ENCODE measurements at places on chromosomes 7 and 10.
A peak's percentile ranks its signal among the peaks of the same experiment; 100 is the strongest.

DNA sequence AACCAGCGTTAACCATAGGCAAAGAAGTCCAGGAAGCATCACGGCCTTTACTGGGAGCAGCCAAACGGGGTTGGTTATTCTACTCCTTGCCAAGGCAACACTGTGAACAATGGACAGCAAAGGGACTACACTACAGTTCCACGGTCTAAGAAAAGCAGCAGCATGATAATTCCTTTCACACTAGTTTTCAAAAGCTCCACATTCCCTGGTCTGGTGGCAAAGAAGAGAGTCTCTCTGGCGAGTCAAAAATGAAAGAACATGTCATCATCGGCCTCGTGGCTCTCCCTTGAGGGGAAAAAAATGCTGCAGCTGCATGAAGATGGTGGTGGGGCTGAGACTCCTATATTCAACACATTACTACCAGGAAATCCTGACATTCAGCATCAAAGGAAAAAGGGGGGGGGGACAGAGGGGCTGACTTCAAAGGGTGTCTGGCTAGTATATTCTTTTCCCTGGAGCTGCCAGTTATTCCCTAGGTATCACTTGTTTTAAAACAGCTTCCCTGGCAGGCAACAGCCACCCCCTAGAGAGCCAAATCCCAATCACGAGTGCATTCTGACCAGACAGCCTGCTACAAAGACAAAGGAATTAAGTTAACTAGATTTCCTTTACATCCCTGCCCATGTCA is 49.1 kb downstream of the SLC37A3 start:
- DNase-seq = peak; percentile 43

- DNase-seq = no peak
Measured at GRCh38 chr7:138478499-138478908, 18.4 kb downstream of the TRIM24 start.

DNA sequence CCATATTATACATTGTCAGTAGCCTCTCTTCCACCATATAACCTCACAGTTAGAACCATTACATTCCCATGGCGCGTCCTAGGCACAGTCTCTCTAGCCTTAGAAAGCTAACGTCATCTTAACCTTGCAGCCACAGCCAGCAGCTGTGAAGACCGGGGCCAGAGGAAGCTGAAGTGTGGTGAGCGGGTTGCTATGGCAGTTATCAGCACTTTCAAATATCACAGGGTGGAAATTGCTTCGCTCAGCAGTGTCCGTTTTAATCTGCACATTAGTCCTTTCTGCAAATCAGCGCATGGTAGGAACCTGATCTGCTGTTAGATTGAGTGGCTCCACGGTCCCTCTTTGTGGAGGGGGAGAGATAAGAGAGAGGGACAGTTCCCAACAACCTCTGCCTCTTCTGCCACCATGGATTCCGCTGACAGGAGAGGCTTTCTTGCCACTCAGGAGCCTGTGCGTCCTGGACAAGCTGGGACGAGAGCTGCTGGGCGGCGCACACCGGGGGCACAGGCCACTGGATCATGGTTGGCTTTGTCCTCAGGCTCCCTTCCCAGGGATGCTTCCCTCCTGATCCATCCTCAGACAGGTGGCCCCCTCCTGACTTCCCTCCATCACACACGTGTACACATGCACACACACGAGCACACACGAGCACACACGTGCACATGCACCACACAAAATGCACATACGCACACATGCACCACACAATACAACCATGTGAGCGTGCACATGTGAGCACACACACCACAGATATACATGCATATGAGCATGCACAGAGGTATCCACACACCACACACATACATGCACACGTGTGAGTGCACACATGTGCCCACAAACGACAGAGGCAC is 93.8 kb downstream of the WDR37 start:
- DNase-seq = no peak

DNA sequence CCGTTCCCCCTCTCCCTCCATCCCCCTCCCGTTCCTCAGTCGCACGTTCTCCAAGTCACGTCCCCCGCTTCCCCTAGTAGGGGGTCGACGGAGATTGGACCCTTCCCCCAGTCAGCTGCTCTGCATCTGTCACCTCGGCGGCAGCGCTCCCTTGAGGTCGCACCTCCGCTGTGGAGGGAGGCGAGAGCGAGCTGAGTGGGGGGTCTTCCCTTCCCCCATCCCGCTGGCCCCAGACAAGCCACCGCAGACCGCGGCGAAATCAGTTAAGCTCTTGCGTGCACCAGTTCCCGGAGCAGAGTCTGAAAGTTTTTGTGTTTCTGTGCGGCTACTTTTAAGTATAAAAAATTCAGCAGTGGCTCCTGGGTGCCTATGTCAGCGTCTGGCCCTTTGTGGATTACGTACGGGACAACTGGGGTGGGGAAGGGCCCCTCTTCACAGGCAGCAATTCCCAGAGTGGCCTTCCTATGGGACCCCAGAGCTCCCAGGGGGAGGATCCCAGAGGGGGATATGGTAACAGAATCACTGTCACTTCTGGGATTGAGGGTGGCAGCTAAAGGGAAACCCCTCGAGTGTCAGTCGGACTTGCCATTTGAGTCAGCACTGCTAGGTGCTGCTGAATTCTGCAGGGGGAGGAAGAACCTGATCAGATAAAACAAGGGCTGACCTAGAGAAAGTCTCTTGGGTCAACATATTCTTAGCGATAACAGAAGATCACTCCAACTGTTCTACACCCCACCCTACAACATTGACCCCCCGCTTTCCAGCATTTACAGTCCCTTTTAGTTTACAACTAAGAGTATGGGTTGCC is 12.5 kb upstream of the DDIT4 start:
- DNase-seq = peak; percentile 42

DNA sequence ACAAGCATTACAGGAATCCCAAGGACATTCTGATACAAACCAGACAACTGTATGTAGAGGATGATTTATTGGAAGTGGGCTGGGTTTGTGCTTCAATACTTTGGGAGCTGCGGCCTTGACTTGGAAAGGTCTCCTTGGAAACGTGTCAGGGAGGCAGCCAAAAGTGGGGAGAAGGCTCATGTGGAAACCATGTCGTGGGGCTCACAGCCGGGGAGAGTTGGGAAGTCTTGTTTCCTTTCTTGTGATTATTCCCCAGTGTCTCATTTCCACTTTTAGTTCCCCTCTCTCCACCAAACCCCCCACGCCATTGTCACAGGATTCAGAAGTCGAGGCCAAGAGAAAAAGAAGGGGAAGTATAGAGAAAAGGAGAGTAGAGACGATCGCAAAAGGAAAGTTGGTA is 53.9 kb upstream of the SFMBT2 start:
- no peak for DNase-seq

GRCh38 chr10:104322416-104322782 is 15.9 kb downstream of the ITPRIP start:
- no peak for DNase-seq

GRCh38 chr7:5117095-5117970 is 71.7 kb downstream of the RBAK start:
- DNase-seq = no peak

DNA sequence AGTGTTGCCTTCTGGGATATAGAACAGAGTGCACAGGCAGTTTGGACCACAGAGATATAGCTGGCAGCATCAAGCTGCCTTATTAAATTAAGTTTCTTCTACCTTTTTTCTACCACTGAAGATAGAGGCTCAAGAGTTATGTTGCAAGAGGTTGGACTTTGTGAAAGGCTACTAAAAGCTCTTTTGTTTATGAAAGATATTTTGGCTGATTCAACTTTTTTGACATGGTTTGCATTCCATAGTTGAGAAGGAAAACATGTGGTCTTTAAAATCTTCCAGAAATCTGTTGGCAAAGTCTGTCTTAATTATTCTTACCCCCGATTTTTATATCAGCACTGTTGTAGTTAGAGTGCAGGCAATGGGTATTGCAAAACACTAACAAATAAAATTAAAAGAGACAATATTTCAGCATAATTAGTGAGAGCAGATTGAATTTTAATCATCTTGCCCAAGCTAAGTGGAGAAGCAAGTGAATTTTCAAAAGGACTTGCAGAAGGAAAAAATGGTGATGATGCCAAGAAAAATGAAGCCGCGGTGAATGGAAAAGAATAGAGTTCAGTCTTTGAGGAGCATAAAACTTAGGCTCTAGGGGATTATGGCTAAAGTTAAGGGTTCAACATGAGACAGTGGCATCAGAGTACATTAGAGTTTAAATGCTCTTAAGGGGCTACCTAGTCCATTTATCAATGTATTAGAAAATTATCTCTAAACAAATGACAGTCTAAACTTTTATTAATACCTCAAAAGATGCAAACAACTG is 450.9 kb upstream of the CNTNAP2 start:
- no peak for DNase-seq

DNA sequence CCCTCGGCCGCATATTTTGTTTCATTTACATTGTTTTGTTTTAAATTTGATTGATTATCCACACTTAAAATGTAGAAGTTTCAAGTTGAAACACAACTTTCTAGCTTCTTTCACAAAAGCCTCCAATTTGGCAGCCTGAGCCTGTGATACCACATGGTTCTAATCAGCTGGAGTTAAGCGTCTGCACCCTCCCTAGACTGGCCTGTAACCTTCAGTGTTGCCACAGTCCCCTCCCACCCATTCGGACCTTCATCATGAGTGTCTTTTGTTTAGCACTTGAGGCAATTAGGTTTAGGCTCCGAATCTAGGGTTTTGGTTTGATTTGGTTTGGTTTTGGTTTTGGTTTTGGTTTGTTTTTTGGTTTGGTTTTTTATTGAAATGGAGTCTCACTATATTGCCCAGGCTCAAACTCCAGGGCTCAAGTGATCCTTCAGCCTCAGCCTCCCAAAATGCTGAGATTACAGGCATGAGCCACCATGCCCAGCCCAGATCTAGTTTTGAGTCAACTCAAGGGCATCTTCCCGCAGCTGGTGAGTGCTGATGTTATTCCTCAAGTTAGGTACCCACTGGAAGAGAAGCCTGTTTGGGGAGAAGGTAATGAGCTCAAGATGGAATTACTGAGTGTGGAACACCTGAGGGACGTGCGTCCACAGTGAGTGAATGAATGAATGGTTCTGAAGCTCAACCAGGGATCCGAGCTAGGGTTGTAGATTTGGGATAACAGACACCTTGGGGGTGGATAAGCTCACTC is 201.4 kb downstream of the HECW1 start:
- DNase-seq = no peak

- DNase-seq = no peak
Measured at GRCh38 chr7:107613948-107614347, 33.9 kb downstream of the BCAP29 start.

- DNase-seq = no peak
Measured at GRCh38 chr7:16999541-17000267, 117.9 kb upstream of the AGR3 start.

DNA sequence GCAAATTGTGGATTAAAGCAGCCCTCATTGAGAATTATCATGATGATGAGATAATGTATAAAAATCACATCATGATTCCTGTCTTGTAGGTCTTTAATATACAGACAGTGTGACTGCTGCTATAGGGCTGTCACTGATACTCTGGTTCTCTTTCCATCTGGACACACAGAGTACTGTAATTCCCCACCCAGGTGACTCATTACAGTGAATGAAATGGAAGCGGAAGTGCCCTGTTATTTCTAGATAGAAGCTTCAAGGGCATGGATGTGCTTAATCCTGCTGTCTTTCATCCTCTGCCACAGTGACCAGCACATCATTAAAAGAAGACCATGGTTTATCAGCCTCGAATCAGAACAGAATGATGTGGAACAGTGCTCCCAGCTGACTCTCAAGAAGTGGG is 1234.0 kb downstream of the SORCS3 start:
- DNase-seq = no peak

GRCh38 chr10:106557951-106558733 is 606.4 kb downstream of the SORCS1 start:
- DNase-seq = peak; percentile 61

DNA sequence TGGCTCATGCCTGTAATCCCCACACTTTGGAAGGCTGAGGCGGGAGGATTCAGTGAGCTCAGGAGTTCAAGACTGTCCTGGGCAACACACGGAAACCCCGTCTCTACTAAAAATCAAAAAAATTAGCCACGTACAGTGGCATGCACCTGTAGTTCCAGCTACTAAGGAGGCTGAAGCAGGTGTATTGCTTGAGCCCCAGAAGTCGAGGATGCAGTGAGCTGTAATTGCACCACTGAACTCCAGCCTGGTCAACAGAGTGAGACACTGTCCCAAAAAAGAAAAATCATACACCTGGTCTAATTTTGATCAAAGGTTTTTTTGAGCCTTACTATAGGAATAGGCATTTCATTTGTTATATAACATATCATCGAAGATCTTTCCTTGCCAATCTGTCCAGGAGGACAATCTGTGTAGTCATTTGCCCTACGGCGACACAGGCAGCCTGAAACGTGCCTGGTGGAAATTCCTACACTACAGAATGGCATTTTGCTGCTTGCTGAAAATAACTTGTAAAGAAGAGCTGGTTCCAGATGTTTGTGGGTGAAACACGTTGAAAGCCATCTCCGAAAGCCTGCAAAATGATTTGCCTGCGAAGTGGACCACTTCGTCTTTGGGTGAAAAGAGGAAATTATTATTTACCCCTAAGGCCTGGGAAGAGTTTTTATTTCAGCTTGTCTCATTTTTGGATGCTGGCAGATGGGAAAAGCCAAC is 31.3 kb upstream of the GDI2 start:
- no peak for DNase-seq

DNA sequence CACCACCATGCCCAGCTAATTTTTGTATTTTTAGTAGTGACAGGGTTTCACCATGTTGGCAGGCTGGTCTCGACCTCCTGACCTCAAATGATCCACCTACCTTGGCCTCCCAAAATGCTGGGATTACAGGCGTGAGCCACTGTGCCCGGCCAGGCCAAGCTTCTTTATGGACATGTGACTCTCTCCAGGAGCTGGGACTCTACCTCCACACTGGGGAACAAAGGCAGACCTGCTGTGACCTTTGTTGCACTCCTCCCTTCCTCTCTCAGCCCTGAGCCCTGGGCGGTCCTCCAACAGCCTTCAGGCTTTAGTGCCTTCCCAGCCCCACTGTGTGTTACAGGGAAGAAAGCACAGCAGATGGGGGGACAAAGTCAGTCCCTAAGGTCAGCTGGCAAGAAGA is 55.0 kb upstream of the DUSP5 start:
- DNase-seq = no peak

- peak; percentile 89 for DNase-seq
Measured at GRCh38 chr10:73586583-73586984, 4.6 kb downstream of the USP54 start.

- DNase-seq = no peak
Measured at GRCh38 chr7:108598153-108598552, 28.5 kb downstream of the DNAJB9 start.

DNA sequence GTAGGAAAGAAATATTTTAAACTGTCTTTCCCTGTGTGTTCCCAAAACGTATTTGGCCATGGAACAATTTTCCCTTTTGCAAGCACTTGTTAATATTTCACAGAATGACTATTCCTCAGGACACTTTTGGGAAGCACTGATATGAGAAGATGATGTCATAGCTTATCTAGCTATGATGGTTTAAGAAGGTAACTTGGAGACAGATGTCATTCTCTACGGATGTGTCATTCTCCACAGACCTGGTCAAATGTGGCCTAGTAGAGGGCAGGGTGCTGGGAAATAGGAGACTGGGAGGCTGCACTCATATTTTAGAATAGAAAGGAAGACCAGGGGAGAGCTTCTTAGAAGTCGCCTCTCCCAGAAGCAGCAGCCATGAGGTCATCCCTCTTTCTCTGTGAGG is 220.7 kb upstream of the GLI3 start:
- DNase-seq = peak; percentile 22

Measured in astrocyte (in vitro differentiated cells and primary cell).